Activated T-helper 17 cell treated with anti-CD3 and anti-CD28 coated beads, Interleukin-2, amount 50 U/mL, for 72 hours (primary cell): ENCODE measurements at places on chromosomes 7 and 10.
A peak's percentile ranks its signal among the peaks of the same experiment; 100 is the strongest.

GRCh38 chr7:20441991-20442441 is 111.3 kb downstream of the ITGB8 start:
- ATAC-seq: no peak

DNA sequence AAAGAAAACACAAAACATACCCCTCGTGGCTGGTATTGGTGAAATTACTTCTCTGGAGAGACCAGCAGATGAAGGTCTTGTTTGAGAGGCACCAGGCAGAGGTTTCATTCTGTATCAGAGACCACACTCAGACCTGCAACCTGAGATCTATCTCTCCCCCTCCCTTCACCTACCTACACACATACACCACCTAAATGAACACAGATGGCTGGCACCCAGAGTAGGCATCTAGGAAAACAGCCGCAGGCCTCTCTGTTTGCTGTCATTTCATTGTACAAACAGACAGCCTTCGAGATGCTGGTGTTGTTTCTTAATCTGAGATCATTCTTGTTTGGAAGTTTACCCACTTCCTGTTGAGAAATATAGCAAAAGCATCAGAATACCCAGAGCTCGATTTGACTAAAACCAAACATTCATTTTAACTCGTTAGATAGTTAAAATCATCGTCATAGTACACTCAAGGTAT is 173.9 kb upstream of the SLC25A13 start:
- peak; percentile 92 for ATAC-seq

- peak; percentile 67 for ATAC-seq
Measured at GRCh38 chr10:26335574-26336093, 102.5 kb upstream of the APBB1IP start.

- ATAC-seq: no peak
Measured at GRCh38 chr10:93099670-93100069, 26.0 kb downstream of the CYP26A1 start.

GRCh38 chr10:60162631-60163030 is 227.0 kb downstream of the ANK3 start:
- ATAC-seq: no peak

- ATAC-seq: no peak
Measured at GRCh38 chr10:133235932-133236331, 1.7 kb upstream of the VENTX start.

GRCh38 chr7:34249192-34249591 is 343.9 kb downstream of the BMPER start:
- no peak for ATAC-seq

GRCh38 chr10:22613011-22613410 is 101.4 kb downstream of the PIP4K2A start:
- no peak for ATAC-seq

DNA sequence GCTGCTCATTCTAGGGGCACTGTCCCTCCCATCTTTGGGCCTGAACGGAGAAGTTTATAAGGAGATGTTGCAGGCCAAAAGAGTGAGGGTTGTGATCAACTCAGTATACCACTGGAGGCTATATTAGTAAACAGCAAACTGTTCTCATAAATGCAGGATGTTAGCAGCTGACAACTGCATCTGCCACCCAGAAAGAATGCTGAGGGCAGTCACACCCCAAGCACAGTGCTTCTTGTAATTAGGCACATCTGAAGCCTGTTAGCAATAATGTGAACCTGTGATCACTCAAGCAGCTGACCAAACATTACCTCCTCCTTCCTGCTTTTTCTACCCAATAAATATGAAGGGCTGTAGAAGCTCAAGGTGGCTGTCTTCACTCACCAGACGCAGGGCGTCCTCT is 38.4 kb upstream of the ZNF138 start:
- ATAC-seq: no peak

DNA sequence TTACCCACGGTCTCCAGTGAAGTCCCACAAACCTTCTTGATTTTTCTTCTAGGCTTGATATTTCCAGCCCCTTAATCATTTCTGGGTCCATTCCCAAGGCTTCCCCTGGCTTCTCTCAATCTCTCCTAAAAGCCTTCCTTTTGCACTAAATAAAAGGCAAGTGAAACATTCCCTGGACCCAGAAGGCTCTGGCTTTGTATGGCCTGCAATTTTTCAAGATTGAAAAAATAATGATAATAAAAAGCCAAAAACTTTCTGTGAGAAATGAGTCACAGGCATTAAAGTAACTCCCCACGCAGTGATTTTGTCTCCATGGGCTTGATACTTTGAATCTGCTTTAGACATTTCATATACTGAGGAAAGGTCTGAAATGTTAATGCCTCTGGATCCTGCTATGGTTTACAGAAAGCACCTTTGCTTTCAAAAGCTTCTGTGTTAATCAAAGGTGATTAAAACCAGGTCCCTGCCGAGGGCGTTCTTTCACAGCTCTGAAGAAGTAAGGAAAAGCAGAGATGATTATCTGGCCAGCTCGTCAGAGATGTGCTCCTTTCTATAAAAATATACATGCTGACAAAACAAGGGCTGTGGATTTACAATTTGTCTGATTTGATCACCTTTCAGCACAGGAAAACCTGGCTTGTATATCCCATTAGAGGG is 118.9 kb upstream of the TMEM72 start:
- no peak for ATAC-seq

- ATAC-seq: no peak
Measured at GRCh38 chr10:97159646-97160305, 26.0 kb downstream of the SLIT1 start.

GRCh38 chr7:106358103-106358663 is 73.4 kb upstream of the NAMPT start:
- ATAC-seq: peak; percentile 86

GRCh38 chr10:76337641-76338040 is 906.2 kb downstream of the LRMDA start:
- ATAC-seq: no peak

- no peak for ATAC-seq
Measured at GRCh38 chr7:1642291-1642731, 27.8 kb upstream of the ELFN1 start.

DNA sequence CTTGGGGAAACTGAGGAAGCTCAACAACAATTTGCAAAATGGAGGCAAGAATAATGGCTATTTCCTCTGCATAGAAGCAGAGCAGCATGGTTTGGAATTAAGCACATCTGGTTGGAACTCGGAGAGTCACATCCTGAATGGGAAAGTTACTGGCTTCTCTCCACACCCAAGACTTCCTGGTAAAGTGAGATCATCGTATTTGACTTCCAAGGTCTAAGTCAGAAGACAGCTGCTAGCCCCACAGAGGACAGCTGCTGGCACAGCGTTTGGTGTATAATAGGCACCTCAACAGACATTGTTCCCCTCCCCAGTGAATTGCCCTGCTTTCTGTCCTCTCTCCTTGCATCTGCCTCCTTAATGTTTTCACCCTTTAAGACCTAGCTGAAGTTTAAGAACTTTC is 37.0 kb upstream of the NRF1 start:
- ATAC-seq: no peak

- no peak for ATAC-seq
Measured at GRCh38 chr7:95102662-95103061, 195.3 kb downstream of the PPP1R9A start.

- no peak for ATAC-seq
Measured at GRCh38 chr10:43855667-43856210, 207.1 kb upstream of the ZNF32 start.

- no peak for ATAC-seq
Measured at GRCh38 chr10:74039561-74040145, 41.7 kb downstream of the VCL start.

GRCh38 chr10:109698086-109698485 is 225.2 kb downstream of the XPNPEP1 start:
- ATAC-seq: no peak

GRCh38 chr7:68604541-68604940 is 993.7 kb upstream of the AUTS2 start:
- ATAC-seq: no peak

GRCh38 chr7:22787951-22788350 is 34.7 kb downstream of the TOMM7 start:
- ATAC-seq: no peak

DNA sequence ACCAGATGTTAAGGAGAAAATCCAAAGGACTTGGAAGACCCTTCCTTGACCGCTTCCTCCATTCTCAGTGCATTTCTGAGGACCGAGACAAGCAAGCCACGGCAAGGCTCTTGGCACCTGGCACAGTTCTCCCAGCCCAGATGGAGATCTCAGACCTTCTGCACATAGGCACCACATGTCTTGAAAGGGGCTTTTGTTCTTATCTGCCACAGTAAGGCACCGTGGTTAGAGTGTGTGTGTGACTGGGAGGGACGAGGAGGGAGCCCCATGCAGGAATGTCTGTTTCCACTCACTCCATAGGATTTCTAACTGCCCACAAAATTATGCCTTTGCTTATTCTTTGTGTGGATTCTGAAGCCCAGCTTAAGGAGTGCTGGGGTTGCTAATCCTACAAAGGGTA is 10.3 kb upstream of the WDR86 start:
- no peak for ATAC-seq

DNA sequence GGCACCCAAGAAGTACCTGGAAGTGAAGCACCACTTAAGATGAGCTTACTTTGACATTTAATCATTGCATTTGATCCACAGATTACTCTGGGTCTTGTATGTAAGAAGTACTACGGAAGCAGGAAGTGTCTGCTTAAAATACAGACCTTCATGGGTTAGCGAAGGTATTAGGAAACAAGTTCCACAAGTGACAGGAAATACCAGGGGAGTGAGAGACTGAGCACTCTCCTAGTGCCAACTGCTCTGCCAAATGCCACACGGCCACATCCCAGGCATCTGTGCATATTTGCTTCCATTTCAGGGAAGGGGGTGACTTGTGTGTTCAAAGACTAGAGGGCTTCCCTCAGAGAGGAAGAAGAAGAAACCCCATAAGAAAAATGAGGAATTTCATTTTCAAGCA is 57.2 kb upstream of the ANK3 start:
- ATAC-seq: no peak

DNA sequence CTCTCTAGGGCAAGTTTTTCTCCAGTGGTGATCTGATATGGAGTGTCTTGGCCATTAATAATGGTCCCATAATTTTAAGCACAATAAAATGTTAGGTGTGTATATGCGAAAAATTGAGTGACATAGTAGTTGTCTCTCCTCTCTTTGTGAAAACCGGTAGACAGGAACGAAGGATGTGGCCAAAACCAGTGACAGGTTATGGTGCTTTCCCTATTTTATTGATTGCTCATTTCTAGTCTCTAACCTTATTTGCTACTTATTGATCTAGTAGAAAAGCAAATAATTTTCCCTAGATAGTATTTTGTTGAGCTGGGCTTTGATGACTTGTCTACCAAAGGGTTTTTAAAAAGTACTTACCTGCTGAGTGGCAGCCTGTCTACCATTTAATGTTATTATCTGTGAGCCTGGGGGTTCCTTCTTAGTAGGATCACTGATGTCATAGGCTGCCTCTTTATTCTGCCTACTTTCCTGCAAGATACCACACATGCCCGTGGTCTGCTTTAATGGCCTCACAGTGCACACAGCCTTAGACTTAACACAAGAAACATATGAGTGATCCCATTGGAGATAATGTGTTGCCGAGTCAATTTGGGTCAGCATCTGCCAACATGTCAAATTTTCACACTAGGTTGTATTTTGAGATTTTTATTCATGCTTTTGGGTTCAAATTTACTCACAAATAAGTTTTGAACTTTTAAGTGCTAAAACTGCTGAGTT is 100.0 kb downstream of the AUTS2 start:
- ATAC-seq: no peak
